ENCODE measurements at places on chromosomes 6 and 20. TPM values are rescaled to one million over a fixed set of nuclear protein-coding genes. Genes with fewer than 3 reads are reported as not detected.

Gene GPR63
- 0.50 TPM for total RNA-seq

Gene VNN1
- 0.07 TPM for total RNA-seq

Gene SIRPB2
- total RNA-seq = not detected

Gene DSP
- 33.0 TPM for total RNA-seq

Gene COL11A2
- 0.92 TPM for total RNA-seq

Gene CDH4
- total RNA-seq = 6.0 TPM

Gene CDH26
- total RNA-seq = 0.05 TPM

Gene ZNF76
- 9.7 TPM for total RNA-seq

Gene DZANK1
- total RNA-seq = 2.1 TPM

Gene WFDC12
- not detected for total RNA-seq

Gene LIN28B
- total RNA-seq = 1.3 TPM

Gene GJA1
- 62.2 TPM for total RNA-seq

Gene UBD
- 0.41 TPM for total RNA-seq

Gene ULBP2
- 4.6 TPM for total RNA-seq

Gene FERMT1
- 16.5 TPM for total RNA-seq

Gene MUC21
- 0.03 TPM for total RNA-seq

Gene ATAT1
- 5.4 TPM for total RNA-seq

Gene RIPPLY2
- total RNA-seq = 0.49 TPM

Gene HLA-DMB
- 1.7 TPM for total RNA-seq

Gene IL17F
- total RNA-seq = not detected

Gene CCM2L
- total RNA-seq = 0.45 TPM

Gene TXLNB
- not detected for total RNA-seq

Gene MUC22
- 0.02 TPM for total RNA-seq

Gene TRIM10
- not detected for total RNA-seq

Gene FOXA2
- 19.2 TPM for total RNA-seq

Gene MOXD1
- total RNA-seq = 1.5 TPM

Gene ANKRD66
- not detected for total RNA-seq

Gene RPP21
- total RNA-seq = 67.2 TPM

Gene HM13
- 246 TPM for total RNA-seq

Gene RBBP9
- 13.6 TPM for total RNA-seq

Gene ADIG
- not detected for total RNA-seq

Gene FAM217B
- 6.0 TPM for total RNA-seq

Gene TOX2
- 14.3 TPM for total RNA-seq

Gene RAE1
- total RNA-seq = 59.0 TPM

Measured in A549 treated with AZD2906 at 1 μM for 4 hours (cell line).